LHCN-M2 (cell line): ENCODE measurements at places on chromosomes 3 and 15. TPM values are rescaled to one million over a fixed set of nuclear protein-coding genes. Genes with fewer than 3 reads are reported as not detected.
A peak's percentile ranks its signal among the peaks of the same experiment; 100 is the strongest.

Gene ZNF502
- 2.5 and 4.3 TPM in 2 replicates for total RNA-seq

Gene RBMS3
- total RNA-seq: 13.3 and 13.8 TPM in 2 replicates

Gene CYP1A1
- total RNA-seq: 0.06 TPM in 1 of 2 replicates, not detected in the other

Gene ADAMTS9
- total RNA-seq: 0.13 and 0.29 TPM in 2 replicates

Gene CSPG5
- total RNA-seq: 0.19 and 0.29 TPM in 2 replicates

Gene TUSC7
- total RNA-seq: not detected in 2 replicates

- no peak for DNase-seq
Measured at GRCh38 chr3:72816862-72817355, 31.3 kb downstream of the SHQ1 start.

GRCh38 chr3:13256845-13257244 is 163.3 kb downstream of the NUP210 start:
- DNase-seq: no peak

DNA sequence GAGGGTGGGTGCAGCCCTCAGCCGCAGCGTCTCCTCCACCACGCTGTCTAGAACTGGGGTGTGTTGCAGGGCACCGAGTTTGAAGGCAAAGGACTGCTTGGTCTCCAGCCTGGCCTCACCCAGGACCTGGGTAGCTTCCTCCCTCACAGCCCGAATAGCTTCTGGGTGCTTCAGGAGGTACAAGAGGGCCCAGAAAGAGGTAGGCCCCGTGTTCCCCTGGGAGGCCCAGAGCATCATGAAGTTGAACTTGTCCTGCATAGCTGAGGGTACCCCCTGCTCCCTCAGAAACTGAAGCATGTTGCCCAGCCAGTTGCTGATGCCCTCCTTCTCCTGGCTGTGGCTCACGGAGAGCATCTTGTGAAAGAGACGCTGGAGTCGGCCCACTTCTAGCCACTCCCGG is 930 bp downstream of the CYP8B1 start:
- DNase-seq: no peak

DNA sequence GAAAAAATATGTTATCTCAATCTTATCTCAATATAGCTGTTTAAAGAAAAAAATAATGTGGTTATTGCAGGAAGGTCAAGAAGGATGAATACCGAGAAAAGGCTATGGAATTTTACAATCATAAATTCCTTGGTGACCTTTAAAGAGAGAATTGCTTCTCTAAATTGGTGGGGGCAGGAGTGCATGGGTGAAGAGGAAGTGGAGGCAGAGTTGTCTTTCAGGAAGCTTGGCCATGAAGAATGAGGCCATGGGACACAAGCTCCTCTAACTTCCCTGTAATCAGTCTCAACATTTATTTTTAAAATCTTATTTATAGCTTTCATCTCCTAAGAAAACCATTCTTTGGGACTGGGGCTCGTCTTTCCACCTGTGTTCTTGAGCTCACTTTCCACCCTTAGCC is 22.4 kb upstream of the ALDH1A2 start:
- DNase-seq: no peak

GRCh38 chr3:160577556-160578195 is 12.3 kb upstream of the KPNA4 start:
- peak; percentile 24 for DNase-seq

DNA sequence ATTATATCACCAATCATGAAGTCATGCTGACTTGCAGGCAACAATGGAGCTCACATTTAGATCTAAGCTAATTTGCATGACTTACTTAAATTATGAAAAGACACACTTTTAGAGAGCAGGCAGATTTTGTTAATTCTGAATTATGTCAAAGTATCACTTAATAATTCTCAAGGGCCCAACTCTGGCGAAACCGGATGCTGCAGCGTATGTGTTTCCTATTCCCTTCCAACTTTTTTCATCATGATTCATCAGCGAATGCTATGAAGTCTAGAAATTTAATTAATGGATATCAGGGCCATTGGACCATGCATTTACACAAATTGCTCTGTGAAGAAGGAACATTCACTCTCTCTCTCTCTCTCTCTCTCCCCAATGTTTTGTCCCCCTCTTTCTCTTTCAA is 63.5 kb upstream of the GOLGA8A start:
- DNase-seq: no peak

DNA sequence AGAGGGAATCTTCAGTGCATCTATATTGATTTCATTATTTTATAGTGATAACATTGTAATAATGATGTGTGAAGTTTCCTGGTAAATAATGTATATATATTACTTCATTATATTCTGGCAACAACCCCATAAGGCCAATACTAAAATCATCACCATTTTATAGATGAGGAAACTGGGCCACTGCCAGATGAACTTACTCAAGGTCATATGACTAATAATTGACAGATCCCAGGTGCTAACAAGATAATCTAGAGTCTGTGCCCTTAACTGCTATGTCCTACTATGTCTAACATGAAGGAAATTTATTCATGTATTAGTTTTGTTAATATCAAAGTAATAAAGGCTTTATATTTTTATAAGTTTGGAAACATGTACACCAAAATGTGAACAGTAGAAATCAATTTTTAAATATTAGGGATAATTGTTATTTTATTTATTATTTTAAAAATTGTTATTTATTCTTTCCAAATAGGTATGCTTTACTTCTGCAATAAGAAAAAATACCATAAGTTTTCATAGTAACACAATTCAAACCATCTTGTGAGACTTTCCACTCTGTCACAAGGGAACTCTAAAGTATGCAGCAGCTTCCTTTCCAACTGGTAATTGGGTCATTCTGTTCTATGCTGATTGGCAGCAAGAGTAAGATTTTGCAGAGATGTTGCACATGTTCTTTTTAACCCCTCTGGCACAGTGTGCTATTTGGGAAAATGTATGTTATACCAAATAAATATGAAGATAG is 90.8 kb upstream of the CMC1 start:
- peak; percentile 30 for DNase-seq

GRCh38 chr3:149534671-149535332 is 60.3 kb downstream of the TM4SF4 start:
- peak; percentile 85 for DNase-seq

DNA sequence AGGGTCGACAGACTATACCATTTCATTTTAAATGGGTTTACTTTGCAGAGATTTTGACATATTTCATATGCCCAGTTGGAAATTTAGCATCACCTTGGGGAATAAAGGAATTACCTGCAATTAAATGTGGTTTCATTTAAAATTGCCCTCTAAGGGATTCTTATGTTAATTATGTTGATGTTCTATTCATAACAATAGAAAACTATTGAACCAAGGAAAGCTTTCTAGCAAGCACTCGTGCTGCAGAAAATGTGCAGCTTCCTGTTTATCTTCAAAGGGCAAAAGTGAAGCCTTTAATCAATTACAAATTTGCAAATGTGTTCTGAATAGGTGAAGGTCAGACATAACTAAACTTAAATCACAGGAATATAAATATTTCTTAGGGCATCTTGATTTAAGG is 352.1 kb downstream of the CHST2 start:
- DNase-seq: no peak

DNA sequence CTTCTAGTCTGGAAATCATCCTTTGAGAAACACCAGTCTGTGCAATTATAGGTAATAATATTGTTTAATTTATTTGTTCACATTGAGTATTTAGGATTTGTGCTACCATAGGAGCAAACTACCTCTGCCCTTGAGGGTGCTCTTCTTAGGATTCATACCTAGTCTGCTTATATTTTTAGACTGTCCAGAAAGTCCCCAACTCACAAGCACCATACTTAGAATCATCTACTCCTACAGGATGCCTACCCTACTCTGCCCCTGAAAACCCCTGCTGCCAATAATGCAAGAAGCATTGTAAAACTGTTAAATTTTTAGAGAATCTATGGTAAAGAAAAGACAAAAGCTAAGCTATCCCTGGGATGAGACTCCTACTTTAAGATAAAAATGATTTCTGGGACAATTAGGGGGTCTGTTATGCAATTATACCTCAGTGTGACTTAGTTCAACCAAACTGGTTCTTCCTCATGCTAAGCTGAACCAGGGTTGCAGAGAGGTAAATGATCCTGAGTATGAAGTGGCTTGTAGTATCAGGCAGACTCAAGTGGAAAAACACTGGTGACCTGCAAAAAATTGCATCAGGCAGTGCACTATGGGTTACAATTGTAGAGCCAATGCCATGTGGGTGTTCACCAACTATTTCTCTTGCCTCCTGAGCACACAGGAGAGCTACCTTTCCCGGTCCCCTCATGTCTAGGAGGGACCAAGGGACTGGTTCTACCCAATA is 133.3 kb downstream of the TNIK start:
- no peak for DNase-seq

GRCh38 chr15:68436680-68437079 is 4.7 kb upstream of the ITGA11 start:
- DNase-seq: no peak

DNA sequence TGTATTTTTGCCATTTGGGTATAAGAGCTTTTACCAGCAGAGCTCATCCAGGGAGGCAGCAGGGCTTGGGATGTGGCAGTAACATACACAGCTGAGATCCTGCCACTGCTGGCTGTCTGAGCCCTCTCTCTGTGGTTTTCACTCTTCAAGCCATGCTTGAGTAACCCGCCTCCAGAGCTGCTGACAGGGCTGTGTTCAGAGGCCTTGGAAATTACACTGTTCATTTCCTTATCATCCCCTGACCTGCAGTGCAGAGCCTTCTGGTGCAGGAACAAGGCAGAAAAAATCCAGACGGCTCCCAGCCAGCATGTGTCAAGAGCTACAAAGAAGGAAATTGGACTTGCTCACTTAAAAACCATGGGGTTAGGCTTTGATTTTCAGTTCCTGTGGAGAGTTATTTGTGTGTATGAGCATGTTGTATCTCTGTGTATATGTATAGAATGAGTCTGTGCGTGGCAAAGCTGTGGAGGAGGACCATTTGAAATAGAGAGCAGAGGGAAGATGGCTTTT is 47.0 kb downstream of the ZNF609 start:
- DNase-seq: peak; percentile 62
